ENCODE measurements at places on chromosomes 16 and 17.

DNA sequence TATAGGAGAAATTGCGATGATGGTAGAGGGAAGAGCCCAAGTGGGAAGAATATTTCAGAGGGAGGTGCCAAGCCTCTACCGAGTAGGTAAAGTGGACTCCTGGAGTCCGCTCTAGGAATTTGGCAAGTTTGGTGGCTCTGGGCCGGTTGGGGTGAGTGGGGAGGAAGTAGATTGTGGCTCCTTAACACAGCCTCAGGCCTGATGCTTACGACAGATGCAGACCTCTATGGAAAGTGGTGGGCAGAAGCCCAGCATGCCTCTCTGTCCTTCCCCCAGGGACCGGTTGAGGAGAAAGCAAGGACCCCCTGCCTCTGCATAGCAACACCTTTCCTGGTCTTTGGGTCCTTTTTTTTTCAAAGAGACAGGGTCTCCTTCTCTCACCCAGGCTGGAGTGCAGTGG is 55.9 kb upstream of the SIAH1 start:
- DNase-seq = no peak

DNA sequence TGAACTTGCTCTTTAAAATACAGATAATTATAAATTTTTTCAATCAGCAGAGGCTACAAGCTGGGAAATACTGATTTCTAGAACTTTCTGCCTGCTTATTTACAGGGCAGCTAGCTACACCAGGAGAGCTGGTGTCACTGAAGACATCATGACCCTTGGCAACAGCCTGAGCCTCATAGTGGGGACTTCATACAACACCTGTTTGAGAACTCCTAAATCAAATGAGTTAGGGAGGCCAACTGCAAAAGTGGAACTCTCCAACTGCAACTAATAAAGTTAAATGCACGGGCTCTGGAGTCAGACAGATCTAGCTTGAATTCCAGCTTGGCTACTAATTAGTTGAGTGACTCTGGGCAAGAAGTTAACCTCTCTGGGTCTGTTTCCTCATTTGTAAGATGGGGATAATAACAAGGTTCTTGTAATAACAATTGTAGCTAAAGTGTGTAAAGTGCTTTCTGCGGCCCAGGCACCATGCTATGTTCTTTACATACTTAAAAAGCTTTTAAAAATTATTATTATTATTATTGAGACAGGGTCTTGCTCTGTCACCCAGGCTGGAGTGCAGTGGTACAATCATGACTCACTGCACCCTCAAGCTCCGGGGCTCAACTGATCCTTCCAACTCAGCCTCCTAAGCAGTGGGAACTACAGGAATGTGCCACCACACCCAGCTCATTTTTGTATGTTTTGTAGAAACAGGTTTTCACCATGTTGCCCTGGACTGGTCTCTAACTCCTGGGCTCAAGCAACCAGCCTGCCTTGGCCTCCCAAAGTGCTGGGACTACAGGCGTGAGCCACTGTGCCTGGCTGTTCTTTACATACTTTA is 33.4 kb downstream of the VAC14 start:
- no peak for DNase-seq

- DNase-seq = no peak
Measured at GRCh38 chr16:55443434-55444346, 35.3 kb upstream of the MMP2 start.

GRCh38 chr17:76135810-76136188 is 5.2 kb downstream of the FOXJ1 start:
- DNase-seq = no peak

- peak; percentile 96 for DNase-seq
Measured at GRCh38 chr17:40218740-40219593, at the start of gene WIPF2. Gene WIPF2, plus strand, starts transcription at chr17:40219304. Its CDS starts 37,156 bp downstream, at chr17:40256460.

DNA sequence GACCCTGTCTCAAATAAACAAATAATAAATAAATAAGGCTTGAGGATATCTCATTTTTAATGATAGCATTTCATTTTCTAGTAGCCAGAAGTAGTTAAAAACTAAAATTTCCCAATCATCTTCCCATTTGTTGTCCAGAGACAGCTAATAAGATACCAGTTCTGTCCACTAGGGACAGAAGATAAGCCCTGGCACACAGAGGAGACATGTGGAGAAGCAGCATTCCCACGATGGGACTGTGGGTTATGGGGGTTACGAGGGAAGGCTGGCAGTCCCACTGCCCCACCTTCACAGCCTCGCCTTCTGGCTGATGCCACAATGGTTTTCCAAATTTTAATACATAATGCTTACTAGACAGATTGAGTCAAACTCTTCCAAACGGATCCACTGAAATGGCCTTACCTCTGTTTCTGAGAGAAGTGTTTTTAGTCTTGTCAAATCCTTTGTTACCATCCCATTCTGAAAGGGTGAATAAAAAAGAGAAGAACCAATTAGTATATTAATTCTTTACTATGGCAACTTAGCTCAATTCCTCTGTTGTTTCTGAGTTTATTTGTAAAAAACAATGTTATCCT is 44.2 kb downstream of the HELZ start:
- no peak for DNase-seq

DNA sequence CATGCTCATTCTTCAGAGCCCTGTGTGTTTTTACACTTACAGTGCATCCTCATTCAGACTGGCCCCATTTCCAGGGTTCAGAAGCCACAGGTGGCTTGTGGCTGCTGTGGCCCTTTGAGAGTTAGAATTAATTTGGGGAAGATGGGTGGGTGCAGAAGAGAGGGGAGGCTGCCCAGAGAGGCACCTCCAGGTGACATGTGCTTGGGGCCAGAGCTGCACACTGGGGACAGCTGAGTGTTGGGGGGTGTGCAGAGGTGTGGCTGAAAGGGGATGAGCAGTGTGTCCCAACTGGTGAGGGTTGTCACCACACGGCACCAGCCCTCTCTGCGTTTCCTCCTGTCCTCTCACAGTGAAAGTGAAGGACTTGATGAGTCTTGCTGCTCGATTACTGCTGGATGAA is 6.9 kb upstream of the EIF1 start:
- no peak for DNase-seq

DNA sequence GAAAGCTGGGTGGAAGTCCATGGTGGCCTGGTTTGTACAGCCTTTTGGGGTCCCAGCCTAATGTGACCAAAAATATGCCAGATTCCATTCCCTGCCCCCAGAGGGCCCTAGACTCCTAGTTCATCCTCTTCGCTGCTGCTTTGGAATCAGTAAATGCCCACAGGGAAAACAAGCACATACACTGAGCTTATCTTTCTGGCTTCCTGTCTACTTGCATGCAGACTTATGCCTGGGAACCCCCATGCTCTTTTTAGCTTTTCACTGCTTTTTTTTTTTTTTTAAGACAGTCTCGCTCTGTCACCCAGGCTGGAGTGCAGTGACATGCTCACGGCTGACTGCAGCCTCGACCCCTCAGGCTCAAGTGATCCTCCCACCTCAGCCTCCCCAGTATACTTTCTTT is 6.2 kb upstream of the CD300LG start:
- no peak for DNase-seq

GRCh38 chr16:11796227-11797165 is 562 bp downstream of the ZC3H7A start:
- DNase-seq = no peak

GRCh38 chr17:57422574-57423164 is 166.3 kb downstream of the MSI2 start:
- DNase-seq = no peak

DNA sequence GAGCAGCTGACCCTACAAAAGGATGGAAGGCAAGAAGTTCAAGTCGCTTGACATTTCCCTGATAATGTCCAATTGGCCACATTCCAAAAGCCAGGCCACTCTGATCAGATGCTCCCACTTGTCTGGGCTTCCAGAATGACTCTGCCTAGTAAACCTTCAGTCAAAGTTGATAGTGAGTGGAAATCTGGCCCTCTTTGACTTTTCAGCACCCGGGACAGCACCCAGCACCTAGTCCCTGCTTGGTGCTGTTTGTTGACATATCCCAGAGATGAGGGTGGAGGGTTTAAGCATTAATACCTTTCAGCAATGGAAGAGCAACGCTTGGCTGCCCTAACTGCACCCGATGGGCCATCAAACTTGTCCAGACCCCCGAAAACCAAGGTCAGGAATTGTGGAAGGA is 131.3 kb downstream of the AIPL1 start:
- DNase-seq = no peak

DNA sequence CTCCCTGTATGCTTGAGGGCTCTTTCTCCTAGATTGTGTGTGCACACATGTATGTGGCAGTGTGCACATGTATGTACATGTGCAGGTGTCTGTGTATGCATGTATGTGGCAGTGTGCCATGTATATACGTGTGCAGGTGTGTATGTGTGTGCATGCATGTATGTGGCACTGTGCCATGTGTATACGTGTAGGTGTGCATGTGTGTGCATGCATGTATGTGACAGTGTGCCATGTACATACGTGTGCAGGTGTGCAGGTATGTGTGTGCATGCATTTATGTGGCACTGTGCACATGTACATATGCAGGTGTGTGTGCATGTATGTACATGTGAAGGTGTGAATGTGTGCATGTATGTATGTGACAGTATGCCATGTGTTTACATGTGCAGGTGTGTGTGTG is 43.9 kb upstream of the BHLHA9 start:
- no peak for DNase-seq

GRCh38 chr17:78789149-78789662 is 7.1 kb upstream of the CYTH1 start:
- DNase-seq = no peak

GRCh38 chr16:11484691-11485258 is 101.9 kb downstream of the LITAF start:
- no peak for DNase-seq

DNA sequence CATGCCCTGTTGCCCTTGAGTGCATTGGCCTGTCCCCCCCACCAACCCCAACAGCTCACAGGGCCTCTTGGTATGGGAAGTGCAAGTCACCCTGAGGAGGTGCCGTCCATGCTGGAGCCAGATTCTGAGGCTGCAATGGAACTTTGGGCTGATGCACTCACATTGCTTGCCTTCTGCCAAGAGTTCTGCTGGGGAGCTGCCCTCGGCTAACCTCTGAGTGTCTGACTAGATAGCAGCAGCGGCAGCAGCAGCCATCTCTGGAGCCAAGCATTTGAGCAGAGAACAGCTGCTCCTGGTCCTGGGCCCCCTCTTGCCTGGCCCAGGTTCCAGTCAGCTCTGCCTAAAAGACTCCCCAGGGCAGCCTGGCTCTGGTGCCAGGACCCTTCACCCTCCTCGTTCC is 61.5 kb downstream of the GNAO1 start:
- no peak for DNase-seq

DNA sequence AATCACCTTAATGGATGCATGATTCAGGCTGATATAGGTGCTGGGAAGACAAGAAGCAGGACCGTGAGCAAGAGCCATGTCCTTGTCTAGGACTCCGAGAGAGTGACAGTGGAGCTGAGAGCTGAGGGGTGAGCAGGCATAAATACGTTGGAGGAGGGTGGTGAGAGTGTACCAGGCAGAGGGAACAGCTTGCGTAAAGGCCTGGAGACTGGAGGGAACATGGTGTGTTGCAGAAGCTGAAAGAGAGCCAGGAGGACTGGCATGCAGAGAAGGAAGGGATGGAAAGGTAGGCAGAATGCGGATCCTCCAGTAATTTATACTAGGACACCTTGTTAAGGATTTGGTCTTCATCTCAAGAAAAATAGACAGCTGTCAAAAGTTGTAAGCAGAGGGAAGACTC is 653.2 kb downstream of the HS3ST4 start:
- DNase-seq = no peak

GRCh38 chr17:66971730-66972441 is 7.4 kb downstream of the CACNG4 start:
- DNase-seq = no peak

DNA sequence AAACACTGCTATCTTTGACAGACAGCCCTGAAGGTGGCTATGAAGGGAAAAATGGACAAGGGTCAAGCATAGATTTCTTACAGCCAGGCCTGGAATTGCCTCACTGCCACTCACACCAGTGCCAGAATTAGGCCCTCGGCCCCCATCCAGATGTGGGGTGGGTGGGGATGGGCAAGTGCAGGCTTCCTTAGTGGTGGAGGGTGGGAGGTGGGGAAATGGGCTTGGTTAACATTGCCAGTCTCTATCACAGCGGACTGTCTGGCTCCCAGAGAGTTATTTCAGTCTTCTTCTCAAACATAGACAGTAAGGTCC is 24.9 kb downstream of the B9D1 start:
- no peak for DNase-seq

GRCh38 chr17:7293816-7294613 is 424 bp downstream of the YBX2 start:
- DNase-seq = no peak

DNA sequence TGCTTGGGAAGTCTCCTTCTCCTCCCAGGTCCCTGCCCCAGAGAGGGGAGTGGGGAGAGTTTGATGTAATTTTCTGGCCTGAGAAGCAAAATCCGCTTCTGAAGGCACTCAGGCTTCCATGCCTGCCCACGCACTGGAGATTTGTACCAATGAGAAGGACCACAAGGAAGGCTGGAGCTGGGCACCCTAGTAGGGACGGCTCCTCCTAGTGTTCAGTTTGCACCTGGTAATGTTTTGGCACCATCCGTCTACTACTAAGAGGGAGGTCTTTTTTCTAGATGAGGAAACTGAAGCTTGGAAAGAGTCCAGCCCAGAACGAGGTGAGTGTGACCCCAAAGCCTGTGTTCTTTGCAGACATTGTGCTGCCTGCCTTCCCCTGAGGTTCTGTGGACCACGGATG is 83.6 kb upstream of the NLRP1 start:
- DNase-seq = no peak

GRCh38 chr17:16415031-16415924 is at the start of gene TRPV2:
Gene TRPV2, plus strand, starts transcription at chr17:16415571. Its CDS starts 2,098 bp downstream, at chr17:16417669.
- DNase-seq = no peak

DNA sequence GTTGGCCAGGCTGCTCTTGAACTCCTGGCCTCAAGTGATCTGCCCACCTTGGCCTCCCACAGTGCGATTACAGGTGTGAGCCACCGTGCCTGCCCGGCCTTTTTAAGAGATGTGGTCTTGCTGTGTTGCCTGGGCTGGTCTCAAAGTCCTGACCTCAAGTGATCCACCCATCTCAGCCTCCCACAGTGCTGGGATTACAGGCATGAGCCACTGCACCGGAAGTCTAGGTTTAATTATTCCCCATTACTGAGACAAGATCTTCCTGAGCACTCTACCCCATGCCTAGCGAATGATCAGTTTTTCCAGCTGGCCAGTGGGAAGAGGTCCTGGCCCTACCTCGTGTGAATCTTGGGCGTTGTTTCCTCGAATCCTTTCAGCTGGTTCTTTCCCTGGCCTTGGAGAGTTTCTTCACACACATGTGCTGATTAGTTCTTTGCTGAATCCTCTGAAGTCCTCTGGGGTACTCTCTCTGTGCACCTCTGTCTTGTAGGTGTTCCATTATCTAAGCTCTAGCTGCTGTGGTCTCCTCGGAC is 18.9 kb downstream of the C16orf54 start:
- DNase-seq = no peak

GRCh38 chr16:24854607-24855171 is 8.9 kb downstream of the SLC5A11 start:
- no peak for DNase-seq

- DNase-seq = no peak
Measured at GRCh38 chr16:89073346-89074071, 20.1 kb upstream of the ACSF3 start.
